Pancreas (tissue), 10 donors: ENCODE measurements at places on chromosomes 2 and 18. TPM values are rescaled to one million over a fixed set of nuclear protein-coding genes. Genes with fewer than 3 reads are reported as not detected.

The LYPD1 gene
- polyA plus RNA-seq, result 3.8 TPM

The COL4A4 gene
- polyA plus RNA-seq, result 1.3 TPM

The SLC4A5 gene
- 1.8 TPM for polyA plus RNA-seq

The OTOF gene
- 0.07 TPM for polyA plus RNA-seq

The C2orf92 gene
- polyA plus RNA-seq, result 40.2 TPM

The ACTG2 gene
- 76.3 TPM for polyA plus RNA-seq
